Upper lobe of left lung (tissue), 6 donors: ENCODE measurements at places on chromosomes 2 and 18. TPM values are rescaled to one million over a fixed set of nuclear protein-coding genes. Genes with fewer than 3 reads are reported as not detected.

DNA sequence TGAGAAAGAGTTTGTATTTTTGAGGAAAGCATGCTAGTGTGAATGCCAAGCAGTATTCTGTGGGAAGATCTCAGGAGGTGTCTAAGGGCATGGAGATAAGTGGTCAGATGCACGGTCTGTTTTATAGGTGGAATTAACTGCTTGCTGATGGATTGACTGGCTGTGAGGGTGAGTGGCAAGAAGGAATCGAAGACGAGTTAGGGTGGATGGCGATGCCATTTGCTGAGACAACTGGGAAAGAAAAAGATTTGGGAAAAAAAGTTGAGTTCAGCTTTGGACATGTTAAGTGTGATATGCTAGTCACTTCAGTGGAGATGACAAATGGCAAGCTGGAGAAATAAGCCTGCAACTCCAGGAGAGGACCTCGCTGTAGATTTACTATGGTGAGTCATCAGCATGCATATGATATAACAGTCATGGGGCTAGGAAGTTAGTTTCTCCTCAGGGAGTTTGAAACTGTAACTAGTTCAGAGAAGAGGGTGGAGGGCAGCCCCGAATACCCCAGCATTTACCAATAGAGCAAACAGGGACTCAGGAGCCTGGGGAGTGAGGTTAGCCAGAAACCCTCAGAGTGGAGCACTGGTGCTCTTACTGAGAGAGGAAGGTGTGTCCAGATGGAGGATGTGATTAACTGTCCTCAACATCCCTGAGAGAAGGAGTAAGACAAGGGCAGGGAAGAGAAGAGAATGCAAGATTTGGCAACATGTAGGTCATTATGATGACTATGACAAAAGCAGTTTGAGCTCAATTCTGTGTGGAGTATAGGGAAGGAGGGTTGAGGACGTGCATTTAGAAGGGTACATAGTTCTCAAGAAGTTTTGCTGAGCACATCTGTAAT lies 2.0 kb upstream of the HK2 start:
- DNase-seq: no peak
- no peaks in the 10 kb centered on the region for H3K27me3 ChIP-seq
- no peak overlapping the region for H3K27ac ChIP-seq
- H3K4me3 ChIP-seq: no peak overlapping the region
- H3K36me3 ChIP-seq: no peaks in the 10 kb centered on the region
- peaks cover 26% of the 10 kb centered on the region for H3K4me1 ChIP-seq

DNA sequence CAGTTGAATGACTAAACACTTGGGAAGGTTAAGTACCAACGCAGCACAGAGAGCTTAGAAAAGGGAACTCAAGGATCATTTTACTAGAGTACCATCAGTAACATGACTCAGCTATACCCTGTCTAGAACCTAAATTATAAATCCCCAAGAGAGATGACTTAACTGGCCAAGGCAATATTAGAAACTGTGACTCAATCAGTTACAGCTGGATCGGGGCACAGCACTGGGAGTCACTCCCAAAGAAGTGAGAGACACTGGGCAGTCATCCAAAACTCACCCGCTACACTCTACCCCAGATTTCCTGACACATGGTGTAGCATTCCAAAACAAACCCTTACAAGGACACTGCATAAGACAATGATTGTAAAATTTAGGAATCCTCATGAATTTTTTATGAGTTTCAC lies 17.7 kb downstream of the IWS1 start:
- peaks cover 14% of the 10 kb centered on the region for H3K36me3 ChIP-seq
- H3K4me3 ChIP-seq: no peak overlapping the region
- DNase-seq: no peak
- no peaks in the 10 kb centered on the region for H3K27me3 ChIP-seq

BOD1L2 gene
- not detected for total RNA-seq

- H3K36me3 ChIP-seq: no peaks in the 10 kb centered on the region
- H3K4me3 ChIP-seq: no peak overlapping the region
- DNase-seq: peak; percentile 43
- no peak overlapping the region for H3K27ac ChIP-seq
These were observed 19.5 kb downstream of the SLC25A52 start for GRCh38 chr18:31741097-31741735.

DNA sequence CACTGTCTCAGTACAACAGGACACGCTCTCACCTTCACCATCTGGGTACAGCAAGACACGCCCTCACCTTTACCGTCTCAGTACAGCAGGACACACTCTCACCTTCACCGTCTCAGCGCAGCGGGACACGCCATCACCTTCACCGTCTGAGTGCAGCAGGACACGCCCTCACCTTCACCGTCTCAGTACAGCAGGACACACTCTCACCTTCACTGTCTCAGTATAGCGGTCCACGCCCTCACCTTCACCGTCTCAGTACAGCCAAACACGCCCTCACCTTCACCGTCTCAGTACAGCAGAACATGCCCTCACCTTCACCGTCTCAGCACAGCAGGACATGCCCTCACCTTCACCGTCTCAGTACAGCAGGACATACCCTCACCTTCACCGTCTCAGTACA lies 109.9 kb upstream of the CTDP1 start:
- DNase-seq: no peak
- H3K4me1 ChIP-seq: no peaks in the 10 kb centered on the region
- H3K27ac ChIP-seq: no peak overlapping the region

EMILIN1 gene
- 158 TPM for total RNA-seq

DNA sequence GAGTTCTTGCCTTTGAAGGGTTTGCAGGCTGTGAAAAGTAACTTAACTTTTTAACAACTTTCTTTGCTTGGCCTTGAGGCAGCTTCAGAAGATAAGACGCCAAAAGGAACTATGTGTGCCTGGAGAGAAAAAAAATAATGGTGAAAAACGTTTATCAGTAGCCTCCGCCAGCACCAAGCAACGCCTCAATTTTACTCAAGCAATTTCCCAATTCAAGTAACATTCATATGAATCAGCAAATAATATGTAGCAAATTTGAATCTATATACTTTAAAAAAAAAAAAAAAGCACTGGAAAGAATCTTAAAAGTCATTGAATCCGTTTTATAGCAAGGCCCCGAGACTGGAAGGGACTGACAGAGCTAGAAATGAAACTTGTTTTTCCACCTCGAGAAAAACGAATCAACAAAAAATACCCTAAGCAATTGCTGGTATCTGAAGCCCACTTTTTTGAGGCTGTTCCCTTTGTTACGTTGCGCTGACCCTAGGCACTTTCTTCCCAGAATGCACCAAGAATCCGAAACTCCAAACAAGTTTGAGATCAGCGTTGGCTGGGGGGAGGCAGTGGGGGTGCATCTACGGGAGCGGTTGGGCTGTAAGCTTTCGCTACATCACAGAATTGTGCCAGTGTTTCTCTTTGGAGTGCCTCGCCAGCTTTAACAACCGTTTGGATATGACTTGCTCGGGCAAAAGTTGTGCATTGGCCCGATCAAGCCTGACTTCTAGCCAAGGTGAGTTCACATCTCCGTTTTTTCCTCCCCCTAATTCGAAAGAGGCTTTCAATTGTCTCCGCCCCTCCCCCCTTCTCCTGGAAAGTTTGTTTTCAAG lies 2.7 kb upstream of the TGIF1 start:
- DNase-seq: no peak
- peak overlapping the region; percentile 58 for H3K4me3 ChIP-seq
- no peaks in the 10 kb centered on the region for H3K36me3 ChIP-seq

DNA sequence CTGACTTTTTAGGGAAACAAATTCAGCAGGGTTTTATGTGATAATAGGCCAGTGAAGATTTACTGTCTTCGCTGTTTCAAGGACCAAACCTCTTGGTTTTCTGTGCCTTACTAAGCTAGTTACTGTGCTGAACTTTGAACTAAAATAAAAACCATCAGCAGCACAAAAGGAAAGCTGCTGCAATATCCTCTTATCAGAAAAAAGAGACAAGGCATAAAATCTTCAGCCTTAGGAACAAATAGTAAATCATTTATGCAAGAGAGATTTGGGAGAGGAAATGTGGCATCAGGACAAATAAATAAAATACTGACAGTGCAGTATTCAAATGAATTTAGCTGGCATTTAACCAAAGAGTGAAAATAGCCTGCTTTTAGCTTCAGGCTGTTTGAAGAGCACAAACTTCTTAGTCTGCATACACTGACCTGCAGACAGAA lies 64.1 kb upstream of the EHBP1 start:
- no peaks in the 10 kb centered on the region for H3K36me3 ChIP-seq
- no peak overlapping the region for H3K4me3 ChIP-seq
- no peaks in the 10 kb centered on the region for H3K4me1 ChIP-seq

GRCh38 chr2:33216508-33217182 lies 259.8 kb upstream of the RASGRP3 start:
- no peak for DNase-seq
- H3K4me1 ChIP-seq: no peaks in the 10 kb centered on the region
- no peaks in the 10 kb centered on the region for H3K36me3 ChIP-seq
- H3K27me3 ChIP-seq: no peaks in the 10 kb centered on the region

DNA sequence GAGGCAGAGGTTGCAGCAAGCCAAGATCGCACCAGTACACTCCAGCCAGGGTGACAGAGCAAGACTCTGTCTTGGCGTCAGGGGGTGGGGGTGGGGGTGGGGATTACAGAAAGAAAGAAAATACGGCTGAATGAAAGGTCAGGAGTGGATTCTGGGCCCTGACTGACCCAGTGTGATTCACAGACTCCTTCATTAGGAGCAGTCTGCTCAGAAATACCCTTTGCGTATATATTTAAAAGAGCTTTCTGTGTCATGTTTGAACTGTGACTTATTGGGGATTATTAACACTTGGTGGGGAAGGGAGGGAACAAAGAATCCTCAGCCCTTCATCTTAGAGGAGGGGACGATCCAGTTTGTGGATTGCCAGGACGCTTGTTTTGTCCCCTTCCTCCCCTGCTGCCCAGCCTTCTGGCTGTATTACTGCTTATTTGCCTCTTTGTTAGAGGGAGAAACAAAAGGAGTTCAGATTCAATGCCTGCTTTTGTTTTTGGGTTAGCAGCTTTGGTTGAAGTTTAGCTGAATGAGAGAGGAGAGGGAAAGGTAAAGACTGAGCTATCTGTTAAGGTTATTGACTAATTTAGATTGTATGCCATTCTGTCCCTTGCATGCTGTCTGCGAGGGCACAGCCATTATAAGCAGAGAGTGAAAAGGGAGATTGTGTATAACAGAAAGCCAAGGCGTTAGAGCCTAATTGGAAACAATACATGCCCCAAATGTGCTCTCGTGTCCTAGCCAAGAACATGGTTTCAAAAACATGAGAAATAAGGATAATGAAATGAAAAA lies 118.3 kb downstream of the FMNL2 start:
- H3K27ac ChIP-seq: no peak overlapping the region
- H3K36me3 ChIP-seq: no peaks in the 10 kb centered on the region
- no peak overlapping the region for H3K4me3 ChIP-seq
- no peaks in the 10 kb centered on the region for H3K4me1 ChIP-seq
- DNase-seq: no peak

DNA sequence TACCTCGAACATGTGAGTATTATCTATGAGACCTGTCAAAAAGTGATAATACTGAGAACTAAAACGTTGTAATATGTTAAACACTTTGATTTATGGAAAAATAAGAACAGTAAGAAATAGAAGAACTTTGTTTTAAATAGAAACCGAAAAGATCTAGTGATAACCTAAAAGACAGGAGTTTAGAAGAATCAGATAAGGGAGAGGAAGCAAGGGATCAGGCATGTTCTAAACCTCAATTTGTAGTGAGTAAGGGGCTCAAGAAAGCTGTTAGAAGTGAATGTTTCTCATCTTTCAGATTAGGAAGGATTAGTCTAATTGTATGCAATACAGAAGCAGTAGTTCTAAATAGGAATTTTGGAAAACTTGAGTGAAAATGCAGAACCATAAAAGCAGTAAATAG lies 168.7 kb upstream of the MYO3B start:
- no peaks in the 10 kb centered on the region for H3K4me1 ChIP-seq
- no peaks in the 10 kb centered on the region for H3K27me3 ChIP-seq
- H3K27ac ChIP-seq: no peak overlapping the region
- no peak overlapping the region for H3K4me3 ChIP-seq
- no peak for DNase-seq
- peaks cover 5% of the 10 kb centered on the region for H3K36me3 ChIP-seq

DNA sequence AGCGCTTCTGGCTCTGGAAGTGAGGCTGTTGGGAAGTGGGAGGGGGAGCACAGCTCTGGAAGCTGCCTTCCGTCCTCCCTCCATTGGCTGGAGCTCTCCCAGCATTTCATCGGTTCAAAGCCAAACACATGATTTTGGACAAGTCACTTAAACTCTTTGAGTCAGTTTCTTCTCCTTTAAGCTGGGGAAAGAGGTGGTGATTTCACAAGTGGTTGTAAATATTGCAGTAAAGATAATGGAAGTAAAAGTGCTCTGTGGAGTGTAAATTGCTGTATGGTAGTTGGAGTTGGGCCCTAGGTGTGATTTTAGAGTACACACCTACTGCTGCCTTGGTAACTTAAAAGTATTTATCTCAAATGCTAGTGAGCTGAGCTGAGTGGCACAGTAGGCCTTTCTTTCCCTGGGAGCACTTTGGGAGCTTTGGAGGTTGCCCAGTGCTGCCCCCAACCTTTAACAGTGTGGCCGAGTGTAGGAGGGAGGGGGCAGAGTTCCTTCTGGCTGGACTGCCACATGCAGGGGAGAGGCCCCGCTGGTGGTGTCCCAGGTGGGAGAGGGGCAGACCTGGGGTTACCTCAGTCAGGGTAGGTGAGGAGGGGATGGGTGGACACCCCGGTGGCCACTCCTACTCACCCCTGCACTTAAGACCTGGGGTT lies 54.7 kb downstream of the ASAP2 start:
- peaks cover 73% of the 10 kb centered on the region for H3K4me1 ChIP-seq
- no peak for DNase-seq
- no peaks in the 10 kb centered on the region for H3K27me3 ChIP-seq
- no peak overlapping the region for H3K4me3 ChIP-seq

FBXO11 gene
- total RNA-seq: 99.2 TPM

DNA sequence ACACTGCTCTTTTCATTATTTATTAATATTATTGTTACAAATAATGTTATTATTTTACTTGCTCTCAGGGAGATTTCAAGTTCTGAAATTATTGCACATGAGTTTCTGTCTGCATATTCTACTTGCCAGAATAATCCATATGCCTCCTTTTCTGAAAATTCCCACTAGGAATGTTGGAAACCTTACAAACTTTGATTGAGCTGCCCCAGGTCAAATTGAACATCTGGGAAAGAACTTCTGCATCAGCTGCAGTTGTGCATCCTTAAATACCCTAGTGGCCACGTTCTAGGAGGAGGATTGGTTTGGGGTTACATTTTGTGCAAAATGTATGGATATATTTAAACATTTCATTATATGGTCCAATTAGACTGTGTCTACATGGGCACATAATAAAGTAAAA lies 1302.7 kb upstream of the PIK3C3 start:
- no peak overlapping the region for H3K4me3 ChIP-seq
- H3K4me1 ChIP-seq: no peaks in the 10 kb centered on the region
- H3K27ac ChIP-seq: no peak overlapping the region

ZBTB7C gene
- total RNA-seq: 6.1 TPM

DNA sequence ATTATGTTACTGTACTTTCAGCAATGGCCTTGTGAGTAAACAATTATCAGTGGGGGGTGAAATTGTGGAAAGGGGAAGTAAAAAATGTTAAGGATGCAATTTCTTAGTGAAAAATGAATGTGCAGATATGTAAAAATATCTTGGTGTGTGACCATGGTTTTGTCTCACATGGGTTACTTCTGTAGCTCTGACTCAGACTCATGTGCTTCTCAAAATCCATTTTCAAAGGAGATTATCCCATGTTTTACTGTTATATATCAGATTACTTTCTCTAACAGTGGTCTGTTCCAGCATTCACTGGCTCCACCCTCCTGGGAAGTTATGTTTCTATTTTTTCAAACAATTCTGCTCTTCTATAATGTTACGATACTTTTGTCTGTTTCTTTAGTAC lies 298.2 kb upstream of the COL3A1 start:
- no peaks in the 10 kb centered on the region for H3K4me1 ChIP-seq
- H3K27ac ChIP-seq: no peak overlapping the region
- H3K27me3 ChIP-seq: no peaks in the 10 kb centered on the region
- no peak for DNase-seq
- H3K4me3 ChIP-seq: no peak overlapping the region
